COR-L47 (cell line): ENCODE measurements at places on chromosomes 2 and 18.

DNA sequence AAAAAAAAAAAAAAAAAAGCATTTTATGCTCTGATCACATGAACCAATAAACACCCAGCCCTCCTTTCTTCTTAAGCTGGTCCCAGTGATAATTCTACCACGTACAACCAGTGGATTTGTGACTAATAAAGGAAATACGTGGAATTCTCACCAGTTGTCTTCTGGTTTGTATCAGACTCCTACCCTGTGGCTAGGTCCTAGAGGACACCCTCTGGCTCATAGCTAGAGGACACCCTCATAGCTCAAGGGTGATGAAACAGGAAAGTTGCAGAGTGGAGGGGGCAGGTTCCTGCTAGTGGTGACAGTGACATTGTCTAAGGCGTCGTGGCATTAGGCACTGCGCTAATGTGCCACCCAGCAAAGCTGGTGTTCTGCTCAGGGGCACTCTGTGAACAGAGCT, 167.8 kb downstream of the BCL11A start:
- no peak for DNase-seq

GRCh38 chr18:2087877-2088673, 483.2 kb downstream of the METTL4 start:
- DNase-seq, result no peak

- DNase-seq, result no peak
Measured at GRCh38 chr2:62589691-62590356, 83.8 kb upstream of the TMEM17 start.

DNA sequence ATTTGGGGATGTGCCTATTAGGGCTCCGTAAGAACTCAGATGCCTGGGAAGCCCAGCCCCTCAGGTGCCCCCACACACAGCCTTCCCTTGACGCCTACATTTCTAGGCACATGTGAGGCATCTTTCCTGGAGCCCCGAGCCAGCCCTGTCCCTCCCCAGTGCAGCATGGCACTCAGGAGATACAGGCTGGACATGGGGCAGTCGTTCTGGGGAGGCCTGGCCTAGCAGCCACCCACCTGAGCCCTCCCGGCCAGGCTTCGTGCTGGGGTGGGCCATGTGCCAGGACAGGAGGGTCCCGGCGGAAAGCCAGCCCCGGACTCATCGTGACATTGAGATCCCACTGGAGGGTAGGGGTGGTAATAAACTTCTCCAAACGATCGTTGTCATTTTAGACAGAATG, 15.2 kb downstream of the BOK start:
- DNase-seq, result no peak

DNA sequence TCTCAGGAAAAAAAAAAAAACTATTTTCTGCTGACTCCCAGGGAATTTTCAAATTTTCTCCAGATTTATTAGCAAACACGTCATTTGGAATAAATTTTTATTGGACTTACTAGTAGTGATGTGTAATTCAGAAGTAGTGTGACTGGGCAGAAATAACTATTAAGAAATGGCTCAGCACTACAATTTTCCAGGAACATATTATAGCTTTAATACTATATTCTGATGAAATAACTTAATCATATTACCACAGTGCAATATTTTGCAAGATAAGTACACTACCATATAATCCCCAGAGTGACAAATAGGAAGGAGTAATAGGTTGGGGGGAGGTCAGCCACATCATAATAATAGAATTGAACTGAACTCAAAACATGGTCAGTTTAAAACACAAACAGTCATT, 19.7 kb upstream of the TNFAIP6 start:
- DNase-seq, result no peak

DNA sequence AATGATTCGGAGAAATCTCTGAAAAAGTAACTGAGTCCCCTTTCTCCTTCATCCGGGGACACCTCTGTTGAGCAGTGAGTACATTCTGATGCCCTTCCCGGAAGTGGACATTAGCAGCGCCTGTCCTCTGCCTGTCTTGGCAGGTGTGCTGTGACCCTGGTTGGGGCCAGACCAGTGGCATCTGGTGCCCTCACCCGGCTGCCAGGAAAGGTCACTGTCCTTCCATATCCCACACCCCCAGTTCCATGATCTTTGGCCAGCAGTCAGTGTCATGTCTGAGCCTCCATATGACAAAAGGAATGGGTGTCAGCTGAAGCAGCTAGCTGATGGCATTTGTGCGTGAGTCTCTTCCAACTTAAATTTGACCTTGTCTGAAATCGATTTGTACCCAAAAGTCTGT, 128.1 kb downstream of the NCK2 start:
- DNase-seq, result no peak

- DNase-seq, result peak; percentile 47
Measured at GRCh38 chr18:46334868-46335281, 230.7 kb downstream of the HAUS1 start.

- DNase-seq, result no peak
Measured at GRCh38 chr2:146068051-146068450, 1548.1 kb upstream of the ZEB2 start.

GRCh38 chr18:80169607-80170006, 60.5 kb downstream of the ADNP2 start:
- no peak for DNase-seq

GRCh38 chr2:69422198-69422597, 15.0 kb downstream of the NFU1 start:
- no peak for DNase-seq

GRCh38 chr2:224429441-224429810, 27.5 kb upstream of the FAM124B start:
- no peak for DNase-seq

- no peak for DNase-seq
Measured at GRCh38 chr2:141523199-141523598, 607.6 kb downstream of the LRP1B start.
